ENCODE measurements at places on chromosomes 5 and 9.

DNA sequence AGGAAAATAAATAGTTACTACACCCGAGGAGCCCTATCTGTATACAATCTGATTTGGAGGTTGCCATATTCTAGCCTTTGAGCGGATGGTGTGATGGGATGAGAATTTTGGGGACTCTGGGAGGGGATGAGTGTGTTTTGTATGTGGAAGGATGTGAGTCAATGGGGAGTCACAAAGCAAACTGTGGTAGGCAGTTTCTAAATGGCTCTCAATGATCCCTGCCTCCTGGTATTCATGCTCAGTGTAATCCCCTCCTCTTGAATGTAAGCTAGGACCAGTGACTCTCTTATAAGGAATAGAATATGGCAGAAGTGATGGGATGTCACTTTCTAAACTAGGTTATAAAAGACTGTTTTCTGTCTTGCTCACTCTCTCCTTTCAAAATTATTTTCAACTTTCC lies 205.7 kb upstream of the RIOK2 start:
- DNase-seq, result no peak

DNA sequence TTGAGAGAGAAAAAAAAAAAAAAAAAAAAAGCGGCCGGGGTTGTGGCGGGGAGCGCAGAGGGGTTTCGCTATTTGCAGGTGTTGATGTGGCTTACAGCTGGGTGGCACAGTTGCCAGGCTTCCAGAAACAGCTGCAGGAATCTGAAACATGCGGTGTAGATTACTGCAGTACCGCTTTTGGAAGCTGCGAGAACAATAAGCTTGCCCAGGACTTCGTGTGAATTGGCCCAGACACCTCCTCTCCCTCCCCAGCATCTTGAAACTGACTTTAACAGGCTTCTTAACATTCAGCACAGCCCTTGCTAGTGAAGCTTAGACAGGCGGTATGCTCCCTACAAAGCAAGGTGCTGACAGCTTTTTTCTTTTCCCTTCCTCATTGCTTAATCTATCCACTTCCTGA lies 104.0 kb downstream of the ATP10B start:
- no peak for DNase-seq

GRCh38 chr9:108534741-108535140 lies 321.0 kb downstream of the ACTL7B start:
- no peak for DNase-seq

- DNase-seq, result no peak
Measured at GRCh38 chr5:123785162-123786071, 273.4 kb downstream of the CSNK1G3 start.

DNA sequence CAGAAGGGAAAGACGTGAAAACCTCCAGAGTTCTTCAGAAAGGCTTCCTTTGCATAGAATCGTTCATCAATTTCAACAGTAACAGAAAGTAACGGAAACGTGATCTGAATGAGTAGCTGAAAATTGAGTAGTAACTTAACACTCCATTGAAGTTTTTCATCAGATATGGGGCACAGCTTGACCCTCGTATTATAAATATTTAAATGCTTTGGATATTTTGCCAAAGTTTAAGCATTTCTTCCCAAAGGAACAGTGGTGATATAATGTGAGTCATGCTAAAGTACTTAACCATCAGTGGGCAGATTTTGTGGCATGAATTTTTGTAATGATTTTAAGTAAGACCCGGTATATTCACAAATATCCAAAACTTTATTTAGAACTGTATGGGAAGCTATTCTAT lies 67.4 kb upstream of the ADAMTS19 start:
- DNase-seq, result no peak

Measured in CD8-positive, alpha-beta memory T cell (primary cell).